Transverse colon (tissue), 4 donors: ENCODE measurements at places on chromosomes 6 and 20. TPM values are rescaled to one million over a fixed set of nuclear protein-coding genes. Genes with fewer than 3 reads are reported as not detected.

Gene MATN4
- not detected for total RNA-seq

Gene RIPOR3
- total RNA-seq, result 15.7 TPM

Gene RSPO3
- total RNA-seq, result 3.1 TPM

Gene ZCCHC3
- 6.6 TPM for total RNA-seq

Gene HLA-DQB1
- not detected for total RNA-seq

Gene POU5F1
- 11.5 TPM for total RNA-seq

Gene DEF6
- total RNA-seq, result 4.2 TPM

Gene VAPB
- 29.4 TPM for total RNA-seq

Gene PLA2G7
- 3.0 TPM for total RNA-seq

Gene LGSN
- 0.32 TPM for total RNA-seq

Gene NQO2
- total RNA-seq, result 1.00 TPM

- no peak for DNase-seq
Measured at GRCh38 chr6:127341471-127342202, 1.8 kb downstream of the ECHDC1 start.

GRCh38 chr20:8492173-8492572 is 360.1 kb downstream of the PLCB1 start:
- DNase-seq, result no peak

- no peak for DNase-seq
Measured at GRCh38 chr20:18734525-18735189, 78.9 kb upstream of the SCP2D1 start.

GRCh38 chr6:25232479-25232878 is 46.7 kb upstream of the CARMIL1 start:
- no peak for DNase-seq

DNA sequence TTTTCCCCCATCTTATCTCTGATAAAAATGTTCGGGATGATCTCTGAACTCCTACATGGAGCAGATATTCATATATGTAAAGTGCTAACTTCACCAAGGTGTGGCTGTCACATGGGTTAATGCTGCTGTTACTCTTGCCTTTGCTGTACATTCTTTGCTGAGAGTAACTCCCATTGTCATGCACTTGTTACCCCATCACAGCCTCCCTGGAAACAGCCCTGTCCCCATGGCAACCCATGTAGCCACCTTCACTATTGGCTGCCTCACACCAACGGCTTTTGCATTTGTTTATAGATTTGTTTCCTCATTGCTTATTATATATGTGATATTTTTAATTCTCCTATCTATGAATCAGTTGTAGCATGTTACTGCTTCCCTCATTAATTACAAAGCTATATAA is 17.3 kb upstream of the IBTK start:
- DNase-seq, result no peak

GRCh38 chr6:46491628-46492547 is 639 bp upstream of the RCAN2 start:
- DNase-seq, result peak; percentile 34

DNA sequence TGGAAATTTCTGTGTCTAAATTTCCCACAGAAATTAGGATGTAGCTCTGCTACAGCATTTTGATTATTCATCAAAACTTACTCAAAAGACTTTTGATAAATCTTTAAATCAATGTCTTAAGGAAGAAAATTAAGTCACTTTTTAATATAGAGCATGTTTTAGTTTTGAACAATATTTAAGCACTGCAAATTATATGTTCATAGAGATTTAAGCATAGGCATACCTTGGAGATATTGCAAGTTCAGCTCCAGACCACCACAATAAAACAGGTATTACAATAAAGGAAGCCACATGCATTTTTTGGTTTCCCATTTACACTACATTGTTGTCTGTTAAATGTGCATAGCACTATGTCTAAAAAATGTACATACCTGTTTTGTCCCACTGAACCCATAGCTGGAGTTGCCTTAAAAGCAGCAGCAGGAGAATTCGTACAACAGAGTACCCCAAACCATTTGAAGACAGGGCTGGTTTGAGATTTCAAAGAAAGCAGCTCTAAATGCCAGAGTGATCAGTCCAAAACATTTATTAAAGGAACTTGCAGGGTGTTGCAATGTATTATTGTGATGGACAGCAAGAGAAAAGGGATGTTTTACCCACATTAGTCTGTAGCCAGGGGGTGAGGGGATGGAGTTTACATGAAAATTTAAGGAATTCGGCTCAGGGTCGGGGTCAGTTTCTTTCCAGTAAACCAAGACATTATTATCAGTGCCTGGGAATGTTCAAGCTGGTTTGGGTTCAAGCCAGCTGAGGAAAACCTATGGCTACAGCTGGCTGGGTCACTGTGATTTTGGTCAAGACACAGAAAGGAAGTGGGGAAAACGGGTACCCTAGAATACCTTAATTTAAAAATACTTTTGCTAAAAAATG is 6.3 kb upstream of the LOC128125822 start:
- no peak for DNase-seq

- DNase-seq, result peak; percentile 95
Measured at GRCh38 chr6:42890311-42891198, 11.1 kb downstream of the RPL7L1 start.

GRCh38 chr20:38275815-38276550 is 15.4 kb upstream of the KIAA1755 start:
- no peak for DNase-seq

- DNase-seq, result no peak
Measured at GRCh38 chr20:58470336-58471192, 44.6 kb downstream of the APCDD1L start.

DNA sequence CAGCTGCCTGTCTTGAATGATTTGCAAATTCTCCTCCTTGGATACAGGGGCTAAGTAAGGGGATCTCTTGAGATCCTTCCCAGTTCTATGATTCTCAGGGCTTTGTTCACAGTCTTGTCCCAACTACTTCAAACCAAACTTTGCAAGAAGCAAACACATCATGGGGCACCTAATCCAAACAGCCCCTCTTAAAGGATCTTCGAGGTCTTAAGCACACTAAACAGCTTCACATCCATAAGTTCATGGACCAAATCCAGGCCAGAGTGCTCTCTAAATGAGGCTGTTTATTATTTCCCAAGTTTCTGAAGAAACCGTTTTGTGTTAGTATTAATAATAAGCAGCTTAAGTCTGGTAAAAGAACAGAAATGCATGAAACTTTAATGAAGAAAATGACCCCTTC is 75.2 kb downstream of the KIF6 start:
- no peak for DNase-seq

GRCh38 chr6:35552285-35552917 is 39.7 kb upstream of the TULP1 start:
- peak; percentile 56 for DNase-seq

DNA sequence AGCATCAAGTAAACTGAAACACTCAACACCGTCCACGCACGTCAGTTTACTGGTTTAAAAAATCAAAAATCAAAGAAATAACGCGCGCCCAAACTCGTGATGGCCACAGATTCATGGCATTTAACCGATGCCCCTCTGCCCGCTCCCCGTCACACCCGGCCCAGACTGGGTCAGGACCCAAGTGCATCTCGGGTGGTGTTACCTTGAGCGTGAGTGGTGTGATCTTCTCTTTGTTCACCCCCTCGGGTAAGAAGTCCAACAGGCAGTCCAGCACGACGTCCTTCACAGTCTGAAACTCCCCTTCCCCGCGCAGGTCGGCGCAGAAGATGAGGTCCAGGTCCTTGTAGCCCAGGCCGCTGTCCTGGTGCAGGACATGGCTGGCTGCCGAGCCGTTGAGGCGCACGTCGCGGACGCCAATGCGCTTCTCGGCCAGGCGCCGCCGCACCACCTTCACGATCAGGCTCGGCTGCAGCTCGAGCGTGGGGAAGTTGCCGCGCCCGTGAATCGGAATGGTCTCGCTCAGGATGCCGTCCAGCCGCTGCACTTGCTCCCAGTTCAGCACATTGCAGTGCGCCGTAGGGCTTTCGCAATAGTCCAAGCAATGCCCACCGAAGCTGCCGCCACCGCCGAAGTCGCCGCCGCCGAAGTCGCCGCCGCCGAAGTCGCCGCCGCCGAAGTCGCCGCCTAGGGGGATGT is 945 bp downstream of the TENT5A start:
- DNase-seq, result peak; percentile 62

- DNase-seq, result no peak
Measured at GRCh38 chr6:124438546-124439065, 523.6 kb upstream of the RNF217 start.

GRCh38 chr6:110475066-110475653 is 1.3 kb downstream of the SLC22A16 start:
- DNase-seq, result no peak

DNA sequence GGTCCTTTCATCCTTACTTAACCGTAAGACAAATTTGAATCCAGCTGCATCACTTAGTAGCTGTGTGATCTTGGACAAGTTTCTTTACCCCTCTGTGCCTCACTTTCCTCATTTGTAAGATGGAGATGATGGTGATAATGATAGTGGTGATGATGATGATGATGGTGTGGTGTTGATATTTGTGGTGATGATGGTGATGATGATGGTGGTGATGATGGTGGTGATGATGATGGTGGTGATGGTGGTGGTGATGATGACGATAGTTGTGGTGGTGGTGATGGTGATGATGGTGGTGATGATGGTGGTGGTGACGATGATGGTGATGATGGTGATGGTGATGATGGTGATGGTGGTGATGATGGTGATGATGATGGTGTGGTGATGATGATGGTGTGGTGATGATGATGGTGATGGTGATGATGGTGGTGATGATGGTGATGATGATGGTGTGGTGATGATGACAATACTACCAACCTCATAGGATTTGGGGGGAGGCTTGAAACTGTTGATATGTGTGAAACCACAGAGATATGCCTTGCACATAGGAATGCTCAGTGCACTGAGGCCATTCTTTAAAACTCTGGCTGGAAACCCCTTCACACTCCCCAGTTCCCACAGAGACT is 233.2 kb downstream of the LY86 start:
- DNase-seq, result no peak

DNA sequence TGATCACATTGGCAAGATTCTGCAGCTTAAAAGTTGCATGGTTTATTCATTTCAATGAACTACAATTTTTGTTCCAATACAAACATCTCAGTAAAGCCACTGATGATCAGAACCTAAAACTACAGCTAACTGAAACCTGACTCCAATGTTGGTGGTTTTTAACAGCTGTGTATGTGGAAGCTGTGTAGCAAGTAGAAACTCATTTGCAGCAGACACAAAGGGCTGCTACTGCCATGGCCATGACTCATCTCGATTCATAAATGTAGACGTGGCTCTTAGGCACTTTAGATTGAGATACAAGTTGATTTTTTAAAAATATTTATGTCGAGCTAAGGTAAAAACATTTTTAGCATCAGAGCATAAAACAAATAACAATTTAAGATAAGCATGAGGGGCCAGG is 19.5 kb upstream of the MAP3K4 start:
- DNase-seq, result no peak

GRCh38 chr6:44730771-44731391 is 343.4 kb downstream of the CDC5L start:
- DNase-seq, result no peak

DNA sequence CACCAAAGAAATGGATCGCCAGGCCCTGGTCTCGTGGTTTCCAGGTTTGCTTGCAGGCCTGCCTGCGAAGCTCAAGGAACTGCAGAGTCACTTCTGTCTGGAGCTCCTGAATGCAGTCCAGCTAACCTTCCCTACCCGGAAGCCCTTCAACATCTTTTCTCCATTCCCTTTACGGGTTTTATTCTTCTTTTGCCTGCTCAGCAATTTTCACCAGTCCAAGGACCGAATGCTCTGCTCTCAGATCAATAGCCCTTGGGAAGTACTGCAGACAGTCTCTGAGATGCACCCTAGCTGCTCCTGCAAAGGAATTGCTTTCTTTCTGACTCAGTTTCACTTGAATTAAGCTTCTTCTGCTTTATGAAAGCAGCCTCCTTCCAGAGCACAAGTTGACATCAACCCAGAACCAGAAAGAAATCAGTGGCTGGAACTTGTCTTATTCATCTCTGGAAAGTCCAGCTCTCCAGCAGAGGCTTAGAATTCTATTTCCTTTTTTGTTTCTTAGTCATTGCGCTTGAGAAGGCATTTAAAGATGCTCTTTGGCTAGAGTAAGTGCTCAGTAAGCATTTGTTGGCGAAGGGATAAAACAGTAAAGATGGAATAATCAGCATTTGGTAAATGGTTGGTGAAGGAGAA is 18.7 kb upstream of the YWHAB start:
- DNase-seq, result no peak

DNA sequence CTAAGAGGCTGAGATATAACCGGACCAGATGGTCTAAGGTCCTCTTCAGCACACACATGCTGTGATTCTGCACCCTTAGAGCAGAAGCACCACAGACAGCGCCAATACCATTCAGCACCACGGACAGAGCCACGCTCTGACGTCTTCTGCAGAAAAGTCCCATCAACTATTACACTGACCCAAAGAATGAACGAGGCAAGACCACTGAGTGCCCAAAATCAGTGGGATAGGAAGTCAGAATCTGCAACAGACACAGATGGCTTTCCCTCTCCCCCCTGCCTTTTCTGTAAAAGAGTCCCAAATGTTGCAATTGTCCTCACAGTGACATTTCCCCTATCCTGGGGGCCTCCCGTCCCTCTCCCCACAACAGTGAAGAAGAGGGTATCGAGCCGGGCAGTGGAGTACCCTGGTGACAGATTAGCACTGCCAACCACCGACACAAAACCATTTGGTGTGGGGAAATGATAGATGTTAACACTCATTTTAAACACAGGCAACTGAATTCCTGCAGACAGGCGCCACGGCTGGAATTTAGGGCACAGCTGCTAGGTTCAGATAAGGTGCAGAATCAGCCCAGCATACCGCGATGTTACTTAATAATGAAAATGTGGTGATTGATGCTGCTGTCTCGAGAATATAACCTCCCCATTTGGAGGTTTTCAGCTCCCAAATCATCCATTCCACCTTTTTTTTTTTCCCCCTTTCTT is 66.6 kb upstream of the CTNNBL1 start:
- no peak for DNase-seq

DNA sequence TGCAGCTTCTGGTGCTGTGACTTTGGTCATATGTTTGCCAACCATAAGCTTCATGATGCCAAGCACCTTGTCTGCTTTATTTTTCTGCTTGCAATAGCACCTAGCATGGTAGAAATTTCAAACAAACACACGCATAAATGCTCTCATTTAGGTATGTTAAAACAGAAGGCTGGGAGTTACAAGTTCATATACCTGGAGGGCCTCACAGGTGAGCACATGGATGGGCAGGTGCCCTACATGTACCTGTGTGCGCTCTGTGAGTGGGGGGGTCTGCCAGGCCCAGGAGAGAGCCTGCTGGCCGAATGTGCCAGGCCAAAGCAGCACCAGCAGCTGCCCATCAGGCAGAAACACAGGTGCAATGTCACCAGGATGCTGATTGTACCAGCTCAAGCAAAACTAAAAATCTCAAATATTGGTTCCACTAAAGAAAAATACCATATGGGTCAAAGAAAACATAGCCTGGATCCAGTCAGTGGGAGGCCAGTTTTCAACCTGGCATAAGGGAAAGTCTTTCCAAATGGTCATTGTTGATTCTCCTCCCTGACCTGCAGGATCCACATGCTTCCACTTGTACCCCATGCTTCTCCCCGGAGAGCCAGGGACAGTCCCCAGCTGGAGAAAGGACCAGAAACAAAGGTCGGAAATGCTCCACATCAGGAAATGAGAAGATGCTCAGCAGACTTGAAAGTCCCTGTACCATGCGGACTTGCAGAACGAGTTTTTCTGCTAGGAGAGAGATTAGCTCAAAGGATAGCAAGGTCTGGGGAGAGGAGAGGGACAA is 7.2 kb upstream of the PFDN4 start:
- DNase-seq, result peak; percentile 45
